Trophoblast cell (in vitro differentiated cells and primary cell): ENCODE measurements at places on chromosomes 13 and 19.

- peak; percentile 91 for DNase-seq
Observed at GRCh38 chr13:44148159-44148914, 225.3 kb upstream of the SERP2 start.

GRCh38 chr19:38815059-38816001 is 2.6 kb upstream of the LGALS4 start:
- no peak for DNase-seq

DNA sequence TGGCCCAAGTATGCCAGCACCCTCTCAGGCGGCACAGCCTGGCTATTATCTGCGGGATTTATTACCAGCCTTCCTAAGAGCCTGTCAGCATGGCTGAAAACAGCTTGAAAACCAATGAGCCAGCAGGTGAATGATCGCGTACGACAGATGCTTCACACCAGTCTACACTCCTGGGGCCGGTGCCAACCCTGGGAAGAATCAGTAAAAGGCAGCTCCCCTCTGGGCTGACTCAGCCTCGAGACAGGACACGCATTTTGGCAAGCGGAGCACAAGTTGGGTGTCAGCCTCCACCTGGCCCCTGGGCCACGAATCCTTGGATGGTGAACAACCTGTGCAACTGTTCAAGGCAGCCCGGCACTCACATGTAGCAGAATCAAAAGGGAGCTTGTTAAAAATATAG is 15.6 kb downstream of the EMP3 start:
- DNase-seq = no peak

DNA sequence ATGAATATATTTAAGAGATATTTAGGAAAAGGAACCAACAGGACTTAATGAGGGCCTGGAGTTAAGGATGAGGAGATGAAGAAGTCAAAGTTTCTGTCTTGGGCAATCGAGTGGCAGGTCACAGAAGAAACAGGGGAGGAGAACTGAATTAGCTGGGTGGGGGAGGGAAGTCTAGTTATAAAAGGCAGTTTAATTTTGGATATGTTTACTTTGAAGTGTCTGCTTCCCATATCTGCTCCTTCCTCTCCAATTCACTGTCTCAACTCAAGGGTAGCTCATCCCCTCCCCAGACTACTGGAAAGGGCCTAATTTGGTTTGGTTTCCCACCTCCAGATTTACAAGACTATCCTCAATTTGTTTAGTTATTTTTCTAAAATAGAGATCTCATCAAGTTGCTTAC is 195.9 kb downstream of the VWA8 start:
- no peak for DNase-seq

- no peak for DNase-seq
Observed at GRCh38 chr13:47696674-47697073, 304.4 kb downstream of the SUCLA2 start.

- no peak for DNase-seq
Observed at GRCh38 chr19:40411125-40411842, 1.9 kb downstream of the PRX start.

GRCh38 chr13:111049791-111050538 is 65.1 kb upstream of the ARHGEF7 start:
- no peak for DNase-seq

DNA sequence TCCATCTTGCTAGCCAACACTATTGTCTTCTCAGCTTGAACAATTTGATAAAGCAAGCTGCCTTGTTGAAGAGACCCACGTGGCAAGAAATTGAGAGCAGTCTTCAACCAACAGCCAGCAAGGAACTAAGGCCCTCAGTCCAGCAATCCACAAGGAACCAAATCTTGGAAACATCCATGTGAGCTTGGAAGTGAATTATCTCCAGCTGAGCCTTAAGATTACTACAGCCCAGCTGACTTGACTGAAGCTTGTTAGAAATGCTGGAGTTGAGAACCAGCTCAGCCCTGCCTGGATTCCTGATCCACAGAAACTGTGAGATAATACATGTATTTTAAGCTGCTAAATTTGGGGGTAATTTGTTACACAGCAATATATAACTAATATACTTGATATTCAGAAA is 26.2 kb upstream of the DCT start:
- DNase-seq = no peak

DNA sequence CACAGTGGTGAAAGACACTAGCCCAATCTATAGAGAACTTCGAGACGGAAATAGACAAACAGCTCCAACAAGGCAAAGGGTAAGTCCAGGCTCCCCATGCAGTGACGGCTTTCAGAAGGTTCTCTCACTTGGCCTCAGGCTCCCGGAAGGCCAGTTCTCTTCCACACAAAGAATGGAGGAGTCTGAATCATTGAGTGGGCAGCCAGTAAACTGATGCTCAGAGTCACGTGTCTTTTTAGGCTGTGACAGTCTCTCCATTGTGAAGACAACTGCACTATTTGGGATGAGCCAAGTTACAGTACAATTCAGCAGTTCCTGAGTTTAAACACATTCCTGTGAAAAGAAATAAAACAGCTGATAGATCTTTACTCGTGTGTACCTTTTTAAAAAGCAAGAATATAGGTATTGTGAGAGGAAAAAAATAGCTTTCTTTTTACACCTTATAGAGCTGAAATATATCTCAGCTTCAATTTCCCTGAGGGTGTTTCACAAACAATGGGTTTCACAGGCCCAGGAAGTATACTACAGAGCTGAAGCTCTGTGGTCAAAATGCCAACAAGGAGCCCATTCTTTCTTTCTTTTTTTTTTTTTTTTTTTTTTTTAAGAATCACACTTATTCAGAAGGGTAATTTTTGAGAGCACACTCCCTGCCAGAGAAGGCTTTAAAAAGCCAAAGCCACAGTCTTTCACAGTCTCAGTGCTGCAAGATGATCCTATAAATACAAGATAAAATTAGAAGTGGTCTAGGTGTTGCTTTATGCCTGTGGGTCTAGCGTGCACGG is 135.1 kb downstream of the FREM2 start:
- DNase-seq = no peak

DNA sequence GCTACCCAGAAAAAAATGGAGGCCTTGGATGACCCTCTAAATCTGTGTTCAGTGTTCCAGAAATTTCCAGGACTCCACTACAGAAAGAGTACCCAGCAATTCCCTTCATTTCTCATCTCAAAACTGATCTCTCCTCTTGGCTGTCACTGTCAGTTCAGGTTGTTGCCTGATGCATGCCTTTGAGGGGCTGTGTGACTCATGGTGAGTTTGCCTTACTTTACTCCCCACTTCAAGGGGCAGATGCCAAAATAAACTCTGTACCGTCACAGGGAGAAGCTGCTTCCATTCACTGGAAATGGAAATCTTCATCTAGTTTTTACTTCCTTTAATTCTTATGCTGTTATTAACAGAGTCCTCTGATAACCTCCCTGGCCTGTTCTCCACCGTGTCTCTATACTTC is 1075.0 kb downstream of the DIAPH3 start:
- no peak for DNase-seq

DNA sequence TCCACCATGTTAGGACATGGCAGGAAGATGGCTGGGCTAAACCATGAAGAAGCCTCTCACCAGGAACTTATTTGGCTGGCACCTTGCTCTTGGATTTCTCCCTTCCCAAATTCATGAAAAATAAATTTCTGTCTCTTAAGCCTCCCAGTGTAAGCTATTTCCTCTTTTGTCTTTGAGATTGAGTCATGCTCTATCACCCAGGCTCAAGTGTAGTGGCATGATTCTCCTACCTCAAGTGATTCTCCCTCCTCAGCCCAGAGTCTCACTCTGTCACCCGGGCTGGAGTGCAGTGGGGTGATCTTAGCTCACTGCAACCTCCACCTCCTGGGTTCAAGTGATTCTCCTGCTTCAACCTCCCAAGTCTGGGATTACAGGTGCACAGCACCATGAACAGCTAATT is 12.6 kb downstream of the ZNF888 start:
- DNase-seq = no peak

- no peak for DNase-seq
Observed at GRCh38 chr13:74218291-74218690, 84.1 kb upstream of the KLF12 start.

DNA sequence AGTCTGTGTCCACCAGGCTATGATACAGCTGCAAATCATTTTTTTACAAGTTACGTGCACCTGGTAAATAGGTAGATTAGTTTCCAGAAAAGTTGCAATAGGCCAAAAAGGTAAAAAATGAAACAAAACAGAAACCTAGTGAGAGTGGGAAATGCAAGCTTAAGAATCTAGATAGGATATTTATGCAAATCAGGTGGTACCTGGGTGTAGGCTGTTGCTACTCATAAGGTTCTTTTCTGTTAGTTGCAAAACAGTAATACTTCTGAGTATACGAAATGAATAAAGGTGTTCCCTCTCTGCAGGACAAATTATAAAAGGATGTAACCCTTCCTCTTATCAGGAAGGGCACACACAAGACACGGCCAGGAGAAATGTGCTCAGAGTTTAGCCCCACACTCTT is 97.9 kb downstream of the UGGT2 start:
- no peak for DNase-seq

GRCh38 chr13:33806470-33807248 is 11.3 kb upstream of the RFC3 start:
- no peak for DNase-seq

DNA sequence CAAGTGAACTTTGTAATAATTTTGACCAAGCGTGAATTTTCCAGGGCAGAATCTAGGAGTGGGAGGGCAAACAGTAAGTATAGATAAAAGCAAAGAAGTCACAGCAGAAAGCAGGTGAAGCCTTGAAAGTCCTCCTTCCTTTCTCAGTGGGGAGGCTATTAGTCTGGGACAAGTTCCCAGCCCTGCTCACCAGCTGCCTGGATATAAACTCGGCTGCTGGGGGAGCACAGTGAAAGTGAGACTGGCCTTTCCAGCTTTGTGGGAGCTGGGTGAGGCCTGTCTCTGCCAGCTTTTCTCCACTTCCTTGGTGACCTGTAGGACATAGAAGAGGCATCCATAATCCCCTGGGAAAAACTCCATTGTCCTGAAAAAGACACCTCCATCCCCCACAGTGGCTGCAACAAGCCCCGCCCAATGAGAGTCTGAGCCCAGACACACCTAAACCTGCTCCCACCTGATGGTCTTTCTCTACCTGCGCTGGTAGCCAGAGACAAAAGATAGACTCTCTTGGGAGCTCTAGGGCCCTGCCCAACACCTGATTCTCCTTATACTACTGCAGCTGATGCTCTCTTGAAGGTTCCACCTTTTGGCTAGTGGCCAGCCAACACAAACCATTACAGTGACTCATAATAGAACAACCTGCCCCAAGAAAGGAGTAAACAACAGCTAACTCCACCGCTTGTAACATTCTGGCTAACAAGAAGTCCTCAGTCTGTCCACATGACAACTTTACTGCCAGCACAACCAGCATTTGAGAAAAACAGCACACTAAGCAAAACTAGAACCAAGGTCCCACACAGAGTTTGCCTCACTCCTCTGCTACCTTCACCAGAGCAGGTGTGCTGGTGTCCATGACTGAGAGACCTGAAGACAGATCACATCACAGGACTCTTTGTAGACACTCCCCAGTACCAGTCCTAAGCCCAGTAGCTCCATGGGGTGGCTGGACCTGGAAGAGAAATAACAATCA is 252.2 kb upstream of the SLITRK6 start:
- no peak for DNase-seq

DNA sequence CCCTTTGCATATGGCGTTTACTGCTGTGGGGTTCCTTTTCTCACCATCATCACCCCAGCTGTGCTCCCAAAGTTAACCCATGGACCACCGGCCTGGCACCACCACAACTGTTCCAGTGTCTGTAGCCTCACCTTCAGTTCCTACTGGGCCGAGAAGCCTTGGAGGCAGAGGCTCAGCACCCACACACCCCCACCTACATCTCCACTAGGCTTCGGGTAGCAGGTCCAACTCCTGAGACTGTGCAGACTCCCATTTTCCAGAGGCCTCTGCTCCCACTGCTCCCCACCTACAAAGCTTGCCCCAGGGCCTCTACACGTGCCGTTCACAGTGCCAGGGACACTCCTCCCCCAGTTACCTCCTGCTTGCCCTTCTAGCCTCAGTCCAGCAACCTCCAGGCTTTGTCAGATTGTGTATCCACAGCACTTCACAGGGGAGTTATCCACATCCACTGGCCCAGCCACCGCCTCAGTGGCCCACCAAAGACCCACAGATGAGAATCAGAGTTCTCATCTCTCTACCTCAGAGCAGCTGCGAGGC is 14.1 kb downstream of the SLC27A5 start:
- DNase-seq = no peak

- no peak for DNase-seq
Observed at GRCh38 chr13:75813323-75813722, 177.2 kb downstream of the LMO7 start.

GRCh38 chr19:14525729-14526128 is 3.7 kb upstream of the TECR start:
- peak; percentile 33 for DNase-seq

GRCh38 chr13:90632184-90632583 is 715.3 kb upstream of the MIR17HG start:
- DNase-seq = no peak

DNA sequence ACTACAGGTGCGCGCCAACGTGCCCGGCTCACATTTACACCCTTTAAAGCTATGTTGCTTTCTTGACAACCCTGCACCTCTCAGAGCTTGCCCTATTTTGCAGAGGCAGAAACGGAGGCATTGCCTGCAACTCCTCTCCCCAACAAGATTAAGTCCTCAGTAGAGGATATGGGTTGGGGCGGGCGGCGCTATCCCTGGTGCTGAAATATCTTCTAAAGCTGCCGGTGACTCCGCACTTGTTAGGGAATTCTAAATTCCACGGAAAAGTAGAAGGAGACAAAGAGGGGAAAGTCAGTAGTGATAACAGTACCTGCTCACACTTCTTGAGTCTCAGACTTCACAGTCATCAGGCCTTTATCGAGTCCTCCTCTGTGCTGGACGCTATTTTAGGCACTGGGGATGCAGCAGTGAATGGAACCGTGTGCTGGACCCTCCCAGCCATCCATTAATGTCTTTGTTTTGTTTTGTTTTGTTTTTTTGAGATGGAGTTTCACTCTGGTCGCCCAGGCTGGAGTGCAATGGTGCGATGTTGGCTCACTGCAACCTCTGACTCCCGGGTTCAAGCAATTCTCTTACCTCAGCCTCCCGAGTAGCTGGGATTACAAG is 18.0 kb downstream of the SLC5A5 start:
- peak; percentile 65 for DNase-seq

- peak; percentile 96 for DNase-seq
Observed at GRCh38 chr19:7533281-7533885, 2.1 kb upstream of the PNPLA6 start.

DNA sequence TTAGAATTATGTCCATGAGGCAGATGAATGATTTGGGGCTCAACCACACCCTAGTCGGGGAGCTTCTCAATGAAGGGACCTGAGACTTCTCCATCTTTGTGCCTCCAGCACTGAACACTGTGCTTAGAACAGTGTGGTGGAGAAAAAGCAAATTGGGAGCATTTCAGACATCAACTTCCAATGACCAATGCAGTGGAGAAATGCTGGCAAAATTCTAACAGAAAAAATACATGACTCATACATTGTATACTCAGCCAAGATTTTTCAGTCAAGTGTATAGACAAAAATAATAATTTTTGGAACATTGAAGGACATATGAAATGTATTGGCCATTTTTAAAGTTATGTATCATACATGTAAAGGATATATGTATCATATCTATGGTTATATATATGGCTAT is 134.7 kb downstream of the FGF14 start:
- DNase-seq = no peak
